ENCODE measurements at places on chromosomes 6 and 20. TPM values are rescaled to one million over a fixed set of nuclear protein-coding genes. Genes with fewer than 3 reads are reported as not detected.

Gene PBOV1
- not detected for total RNA-seq

Gene PLAGL1
- 11.7 TPM for total RNA-seq

Gene SPINT4
- total RNA-seq = not detected

Gene HDGFL1
- total RNA-seq = not detected

Gene CABLES2
- total RNA-seq = 3.6 TPM

Gene SLC24A3
- not detected for total RNA-seq

Gene FANCE
- total RNA-seq = 16.3 TPM

Gene PRRC2A
- 283 TPM for total RNA-seq

Gene PDSS2
- total RNA-seq = 11.3 TPM

Gene CCR6
- 0.31 TPM for total RNA-seq

Gene RAB5IF
- 85.9 TPM for total RNA-seq

Gene LRRC1
- 2.9 TPM for total RNA-seq

Gene CRISP2
- not detected for total RNA-seq

Gene MARCKS
- 0.14 TPM for total RNA-seq

Gene BHLHE23
- total RNA-seq = not detected

Gene VIP
- total RNA-seq = not detected

Gene HLA-DQB1
- 7.4 TPM for total RNA-seq

Gene PCMTD2
- total RNA-seq = 34.5 TPM

Gene PCSK2
- total RNA-seq = not detected

Gene SRSF6
- total RNA-seq = 76.0 TPM

Gene SYCP2L
- not detected for total RNA-seq

Gene ABCC10
- 26.6 TPM for total RNA-seq

Gene SIM1
- not detected for total RNA-seq

Gene CCN6
- not detected for total RNA-seq

Gene LPA
- not detected for total RNA-seq
